Type B pancreatic cell (in vitro differentiated cells): ENCODE measurements at places on chromosomes 11 and 22.
A peak's percentile ranks its signal among the peaks of the same experiment; 100 is the strongest.

DNA sequence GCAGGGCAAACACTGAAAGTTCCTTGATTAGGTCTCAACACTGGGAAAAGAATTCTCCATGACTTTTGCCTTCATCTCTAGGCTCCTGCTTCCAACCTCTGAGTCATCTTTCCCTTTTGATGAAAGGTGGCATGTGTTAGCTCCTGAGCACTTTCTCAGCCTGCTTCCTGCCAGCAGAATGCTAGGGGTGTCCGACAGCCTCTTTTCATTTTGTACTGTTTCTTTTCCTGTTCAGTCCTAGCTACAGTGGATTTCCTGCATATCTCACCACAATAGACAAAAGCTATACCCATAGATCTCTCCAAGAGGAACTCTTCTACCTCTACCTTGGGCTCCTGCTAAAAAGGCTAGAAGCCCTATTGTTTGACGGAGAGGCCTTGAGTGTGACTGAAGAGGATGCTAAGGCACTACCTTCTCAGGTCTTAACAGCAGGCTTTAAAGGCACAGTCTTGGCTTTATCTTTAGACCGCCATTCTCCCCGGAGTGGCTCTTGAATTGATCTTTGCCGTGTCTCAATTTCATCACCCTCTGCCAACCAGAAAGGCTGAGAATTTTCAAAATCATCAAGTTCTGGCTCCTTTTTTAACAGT, 145.5 kb downstream of the RBFOX2 start:
- peaks cover 6% of the 10 kb centered on the region for H3K36me3 ChIP-seq
- H3K27ac ChIP-seq = no peak overlapping the region
- peaks cover 49% of the 10 kb centered on the region for H3K4me1 ChIP-seq
- H3K4me3 ChIP-seq = no peak overlapping the region
- H3K27me3 ChIP-seq = no peaks in the 10 kb centered on the region

- H3K27ac ChIP-seq = no peak overlapping the region
- no peak for DNase-seq
- peaks cover 20% of the 10 kb centered on the region for H3K27me3 ChIP-seq
- peak overlapping the region; percentile 84 for H3K4me3 ChIP-seq
- peaks cover 14% of the 10 kb centered on the region for H3K4me1 ChIP-seq
Measured at GRCh38 chr22:50599816-50600455, 657 bp upstream of the MAPK8IP2 start.

- H3K27me3 ChIP-seq = no peaks in the 10 kb centered on the region
- no peak for DNase-seq
- H3K36me3 ChIP-seq = peaks cover 15% of the 10 kb centered on the region
- H3K27ac ChIP-seq = no peak overlapping the region
- H3K4me1 ChIP-seq = no peaks in the 10 kb centered on the region
Measured at GRCh38 chr11:103170865-103171264, 61.6 kb downstream of the DYNC2H1 start.

DNA sequence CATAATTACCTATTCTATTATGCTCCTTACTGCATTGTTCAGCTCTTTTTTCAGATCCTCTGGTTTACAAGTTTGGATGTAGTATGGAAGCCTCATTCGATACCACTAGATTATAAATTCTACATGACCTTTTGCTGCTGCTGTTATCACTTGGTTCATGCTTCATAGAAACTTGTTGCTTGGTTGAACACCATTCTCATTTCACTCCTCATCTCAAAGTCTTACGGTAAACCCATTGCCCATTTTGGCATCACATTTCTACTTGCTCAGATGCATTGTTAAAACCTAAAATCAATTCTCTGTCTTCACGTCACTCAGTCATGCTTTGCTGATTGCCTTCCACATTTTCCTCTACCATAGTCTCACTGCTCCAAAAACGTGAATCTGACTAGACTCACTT, 155.5 kb upstream of the DDI1 start:
- H3K4me3 ChIP-seq = no peak overlapping the region
- no peaks in the 10 kb centered on the region for H3K4me1 ChIP-seq
- no peak for DNase-seq
- H3K36me3 ChIP-seq = no peaks in the 10 kb centered on the region
- no peak overlapping the region for H3K27ac ChIP-seq

GRCh38 chr22:49413146-49413545, 414.5 kb downstream of the BRD1 start:
- no peak overlapping the region for H3K27ac ChIP-seq
- H3K27me3 ChIP-seq = peaks cover 38% of the 10 kb centered on the region
- no peak overlapping the region for H3K4me3 ChIP-seq

- no peak overlapping the region for H3K4me3 ChIP-seq
- DNase-seq = no peak
- peaks cover 38% of the 10 kb centered on the region for H3K36me3 ChIP-seq
- H3K27ac ChIP-seq = no peak overlapping the region
- H3K27me3 ChIP-seq = no peaks in the 10 kb centered on the region
- peaks cover 18% of the 10 kb centered on the region for H3K4me1 ChIP-seq
Measured at GRCh38 chr11:121487191-121487590, 34.4 kb upstream of the SORL1-AS1 start.

GRCh38 chr11:118928870-118929500, 3.3 kb upstream of the BCL9L start:
- H3K36me3 ChIP-seq = no peaks in the 10 kb centered on the region
- H3K27me3 ChIP-seq = no peaks in the 10 kb centered on the region
- no peak for DNase-seq
- peak overlapping the region; percentile 98 for H3K4me3 ChIP-seq
- peaks cover 39% of the 10 kb centered on the region for H3K4me1 ChIP-seq
- peak overlapping the region; percentile 99 for H3K27ac ChIP-seq

DNA sequence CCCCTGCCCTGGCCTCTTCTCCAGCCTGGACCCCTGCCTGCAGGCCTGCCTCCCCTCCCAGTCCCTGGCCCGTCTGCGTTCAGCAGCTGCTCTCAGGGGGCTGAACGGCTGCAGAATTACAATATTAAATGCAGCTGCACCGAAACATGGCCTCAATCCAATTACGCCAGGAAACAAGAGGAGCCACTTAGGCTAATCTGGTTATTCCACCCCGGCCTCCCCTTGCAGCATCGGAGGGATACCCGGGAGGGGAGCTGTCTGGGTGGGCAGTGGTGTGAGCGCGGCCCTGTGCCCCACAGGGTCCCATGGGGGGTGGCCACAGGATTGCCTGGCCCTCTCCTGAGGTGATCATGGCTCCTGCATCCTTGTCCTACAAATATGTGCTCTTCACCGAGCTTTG, 42.6 kb downstream of the FLRT1 start:
- H3K4me3 ChIP-seq = no peak overlapping the region
- no peak overlapping the region for H3K27ac ChIP-seq
- peaks cover 24% of the 10 kb centered on the region for H3K4me1 ChIP-seq
- H3K27me3 ChIP-seq = peaks cover 3% of the 10 kb centered on the region
- DNase-seq = no peak
- no peaks in the 10 kb centered on the region for H3K36me3 ChIP-seq

GRCh38 chr22:39877079-39877845, 16.3 kb downstream of the ENTHD1 start:
- H3K27me3 ChIP-seq = peaks cover 26% of the 10 kb centered on the region
- no peak overlapping the region for H3K27ac ChIP-seq
- H3K4me1 ChIP-seq = no peaks in the 10 kb centered on the region

DNA sequence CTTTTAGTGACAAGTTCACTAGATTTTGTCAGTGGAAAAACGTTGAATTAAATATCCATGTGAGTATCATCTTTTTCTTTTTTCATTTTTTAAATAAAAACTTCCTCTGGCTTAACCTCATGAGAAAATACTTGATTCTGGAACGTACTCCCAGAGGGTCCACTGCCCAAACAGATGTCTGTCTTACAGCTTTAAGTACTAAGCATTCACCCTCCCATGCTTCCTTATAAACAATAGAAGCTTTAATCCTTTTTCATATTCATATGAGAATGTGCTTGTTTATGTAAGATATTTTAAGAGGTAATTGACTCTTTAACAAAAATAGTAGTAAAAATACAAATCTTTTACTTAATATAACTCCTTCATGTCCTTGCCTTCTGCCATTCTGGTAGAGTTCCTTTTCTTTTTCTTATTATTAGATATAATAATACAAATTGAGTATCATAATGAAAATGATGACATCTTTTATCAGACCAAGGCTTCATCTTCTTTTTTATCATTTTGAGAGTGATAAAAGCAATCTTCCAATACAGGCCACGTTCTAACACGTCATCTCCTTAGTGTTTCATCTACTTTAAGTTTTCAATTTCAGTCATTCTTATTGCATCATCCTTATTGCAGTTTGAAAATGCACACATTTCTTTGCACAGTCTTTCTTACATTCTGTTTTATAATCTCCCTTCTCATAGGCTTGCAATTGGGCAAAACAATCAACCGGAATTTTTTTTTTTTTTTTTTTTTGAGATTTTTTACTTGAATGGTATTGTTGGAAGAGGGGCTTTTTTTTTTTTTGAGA, 69.5 kb upstream of the MYO18B start:
- H3K27ac ChIP-seq = no peak overlapping the region
- no peak for DNase-seq
- peaks cover 10% of the 10 kb centered on the region for H3K4me1 ChIP-seq

GRCh38 chr11:75422248-75423231, 10.5 kb downstream of the KLHL35 start:
- H3K36me3 ChIP-seq = peaks cover 10% of the 10 kb centered on the region
- peak overlapping the region; percentile 80 for H3K27ac ChIP-seq
- peaks cover 18% of the 10 kb centered on the region for H3K4me1 ChIP-seq
- no peak for DNase-seq
- no peak overlapping the region for H3K4me3 ChIP-seq
- H3K27me3 ChIP-seq = peaks cover 3% of the 10 kb centered on the region

DNA sequence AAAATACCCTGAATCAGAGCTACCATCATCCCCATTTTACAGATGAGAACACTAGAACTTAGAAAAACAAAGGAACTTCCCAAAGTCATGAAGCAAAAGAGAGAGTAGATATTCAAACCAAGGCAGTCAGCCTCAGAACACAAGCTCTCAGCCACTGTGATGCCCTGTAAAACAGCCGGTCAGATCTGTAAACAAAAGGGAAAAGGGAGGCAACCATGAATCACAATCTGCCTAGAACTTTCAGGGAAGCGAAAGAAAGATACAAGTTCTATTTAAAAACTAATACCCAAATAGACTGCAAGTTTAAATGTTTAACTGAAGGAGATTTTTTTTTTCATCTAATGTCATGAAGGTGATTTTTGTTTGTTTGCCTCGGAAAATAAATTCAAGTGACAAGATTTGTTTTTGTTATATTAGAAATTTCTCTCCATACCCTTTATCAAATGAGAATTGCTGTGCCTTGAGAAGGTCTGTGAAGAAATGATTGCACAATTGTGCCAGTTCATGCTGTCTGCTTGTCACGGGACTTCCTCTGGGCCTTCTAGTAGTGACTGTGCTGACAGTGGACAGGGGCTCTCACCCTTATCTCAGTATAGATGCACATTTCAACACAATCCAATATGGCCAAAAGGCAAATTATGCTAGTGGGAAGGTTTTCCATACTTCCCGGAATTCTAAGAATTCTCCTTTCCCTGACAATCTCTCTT, 11.7 kb downstream of the SAA1 start:
- H3K27me3 ChIP-seq = no peaks in the 10 kb centered on the region
- no peak overlapping the region for H3K27ac ChIP-seq
- DNase-seq = no peak
- no peaks in the 10 kb centered on the region for H3K4me1 ChIP-seq
- peaks cover 26% of the 10 kb centered on the region for H3K36me3 ChIP-seq

DNA sequence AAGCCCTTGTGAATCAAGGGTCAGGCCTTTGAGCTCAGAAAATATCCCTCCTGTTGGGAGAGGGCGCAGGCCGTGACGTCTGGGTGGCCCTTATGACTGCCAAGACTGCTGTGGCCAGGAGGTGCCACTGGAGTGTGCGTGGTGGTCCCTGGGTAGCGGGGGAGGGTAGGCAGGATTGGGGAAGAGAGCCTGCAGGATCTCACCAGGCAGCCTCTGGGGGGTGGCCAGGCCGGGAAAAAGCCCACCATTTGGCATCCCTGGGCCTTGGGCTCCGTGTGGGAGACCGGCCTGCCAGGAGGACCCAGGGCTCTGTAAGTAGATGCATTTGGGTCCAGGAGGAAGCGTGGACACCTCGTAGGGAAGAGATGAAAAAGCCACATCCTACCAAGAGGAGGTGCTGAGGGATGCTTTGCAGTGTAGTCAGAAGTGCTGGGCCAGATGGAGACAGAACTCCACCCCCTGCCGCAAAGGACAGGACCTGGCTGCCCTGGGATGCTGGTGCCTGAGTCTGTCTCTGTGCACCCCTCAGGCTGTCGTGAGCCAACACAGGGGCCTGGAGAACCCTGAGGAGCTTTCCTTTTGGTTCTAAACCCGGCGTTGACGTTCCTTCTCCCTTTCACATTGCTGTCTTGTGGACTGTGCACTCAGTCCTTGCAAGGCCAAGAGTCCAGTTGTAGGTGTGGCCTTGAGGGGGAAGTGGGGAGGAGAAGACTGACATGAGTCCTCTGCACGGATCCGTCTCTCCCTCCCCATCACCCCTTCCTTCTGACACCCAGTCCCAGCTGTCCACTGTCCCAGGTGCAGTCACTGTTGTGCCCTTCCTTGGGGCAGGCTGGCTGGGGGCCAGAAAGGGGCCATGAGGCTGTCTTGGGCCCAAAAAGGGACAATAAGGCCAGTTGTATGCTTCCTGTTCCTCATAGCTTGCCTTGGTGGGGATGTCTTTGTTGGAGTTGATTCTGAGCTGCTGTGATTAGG, 12.7 kb upstream of the MIEF1 start:
- H3K4me1 ChIP-seq = peaks cover 13% of the 10 kb centered on the region
- H3K27ac ChIP-seq = peak overlapping the region; percentile 78
- no peak overlapping the region for H3K4me3 ChIP-seq
- peaks cover 5% of the 10 kb centered on the region for H3K36me3 ChIP-seq
- no peaks in the 10 kb centered on the region for H3K27me3 ChIP-seq

GRCh38 chr22:32752326-32752725, 49.2 kb upstream of the TIMP3 start:
- DNase-seq = no peak
- H3K4me3 ChIP-seq = no peak overlapping the region
- H3K27ac ChIP-seq = no peak overlapping the region
- peaks cover 4% of the 10 kb centered on the region for H3K4me1 ChIP-seq

- no peaks in the 10 kb centered on the region for H3K36me3 ChIP-seq
- H3K4me3 ChIP-seq = no peak overlapping the region
- peaks cover 46% of the 10 kb centered on the region for H3K4me1 ChIP-seq
- no peak overlapping the region for H3K27ac ChIP-seq
- H3K27me3 ChIP-seq = peaks cover 49% of the 10 kb centered on the region
- DNase-seq = no peak
Measured at GRCh38 chr11:61023086-61023965, 51.8 kb downstream of the CD6 start.

DNA sequence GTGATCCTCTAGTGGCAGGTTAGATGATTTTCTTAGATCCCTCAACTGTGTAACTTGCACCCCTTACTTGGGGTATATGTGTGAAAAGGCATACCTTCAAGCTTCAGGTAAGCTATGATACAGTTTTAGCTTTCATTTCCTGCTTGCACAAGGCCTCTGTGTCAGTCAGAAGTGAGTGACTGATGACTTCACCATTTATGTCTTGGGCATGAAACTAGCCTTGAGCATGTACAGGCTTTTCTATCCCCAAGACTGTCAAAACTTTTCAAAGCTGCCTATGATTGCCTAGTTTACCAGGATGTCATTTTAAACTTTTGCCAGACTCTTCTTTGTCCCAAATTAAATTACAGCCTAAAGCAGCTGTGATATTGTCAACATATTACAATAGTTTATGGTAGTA, 286.1 kb upstream of the CNTN5 start:
- no peak for DNase-seq
- H3K27me3 ChIP-seq = no peaks in the 10 kb centered on the region
- H3K27ac ChIP-seq = peak overlapping the region; percentile 17
- H3K4me3 ChIP-seq = peak overlapping the region; percentile 16
- peaks cover 10% of the 10 kb centered on the region for H3K4me1 ChIP-seq

GRCh38 chr11:57728829-57729228, 12.5 kb upstream of the SELENOH start:
- peak overlapping the region; percentile 13 for H3K27ac ChIP-seq
- no peaks in the 10 kb centered on the region for H3K27me3 ChIP-seq
- no peak for DNase-seq
- no peaks in the 10 kb centered on the region for H3K36me3 ChIP-seq
- H3K4me1 ChIP-seq = no peaks in the 10 kb centered on the region
- no peak overlapping the region for H3K4me3 ChIP-seq
